ENCODE measurements at places on chromosomes 3 and 15.
A peak's percentile ranks its signal among the peaks of the same experiment; 100 is the strongest.

- no peak for DNase-seq
Measured at GRCh38 chr3:68045976-68046375, 391.6 kb upstream of the SUCLG2 start.

- DNase-seq = peak; percentile 64
Measured at GRCh38 chr15:70875001-70875782, 17.0 kb downstream of the THAP10 start.

- peak; percentile 79 for DNase-seq
Measured at GRCh38 chr3:180594631-180595558, 7.1 kb upstream of the TTC14 start.

DNA sequence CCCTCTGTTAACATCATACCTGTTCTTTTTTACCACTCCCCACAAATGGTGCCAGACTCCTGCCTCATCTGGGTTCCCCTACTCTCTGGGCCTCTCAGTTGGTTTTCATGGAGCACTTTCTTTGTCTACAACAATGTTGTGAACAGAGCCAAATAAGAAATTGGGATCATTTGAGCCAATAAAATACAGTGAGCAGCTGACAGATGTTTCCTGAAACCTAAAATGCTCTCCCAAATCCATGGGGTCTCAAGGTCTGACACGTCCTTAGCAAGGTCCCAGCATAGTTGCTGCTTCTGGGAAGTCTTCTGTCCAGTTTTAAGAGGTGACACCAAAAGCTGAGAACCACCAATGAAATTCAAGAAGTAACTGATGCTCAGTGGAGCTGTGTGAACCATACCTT is 1.7 kb downstream of the NMNAT3 start:
- no peak for DNase-seq

DNA sequence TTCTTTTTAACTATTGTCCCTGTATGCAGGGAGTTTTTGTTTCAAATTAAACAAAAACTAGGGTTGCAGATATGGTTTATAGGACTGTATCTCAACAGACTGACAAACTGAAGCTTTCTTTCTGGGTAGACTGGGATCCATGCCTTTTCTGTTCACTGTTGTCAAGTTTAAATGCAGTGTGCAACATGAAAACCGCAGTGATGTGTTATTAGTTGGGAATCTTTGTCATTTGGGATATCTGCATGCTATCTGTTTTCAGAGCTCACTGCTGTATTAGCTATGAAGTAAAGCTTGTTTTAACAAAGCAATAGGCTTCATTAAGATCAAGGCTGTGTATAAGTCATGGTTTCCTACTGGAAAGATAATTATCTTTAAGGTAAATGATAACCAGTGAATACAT is 21.4 kb upstream of the MCF2L2 start:
- no peak for DNase-seq

- no peak for DNase-seq
Measured at GRCh38 chr3:194688200-194688740, 2.6 kb downstream of the FAM43A start.

- no peak for DNase-seq
Measured at GRCh38 chr15:34606545-34606944, 23.1 kb upstream of the GOLGA8B start.

GRCh38 chr3:71649757-71650156 is 66.2 kb upstream of the FOXP1 start:
- DNase-seq = no peak

- DNase-seq = no peak
Measured at GRCh38 chr15:93283854-93284253, 194.8 kb upstream of the RGMA start.

DNA sequence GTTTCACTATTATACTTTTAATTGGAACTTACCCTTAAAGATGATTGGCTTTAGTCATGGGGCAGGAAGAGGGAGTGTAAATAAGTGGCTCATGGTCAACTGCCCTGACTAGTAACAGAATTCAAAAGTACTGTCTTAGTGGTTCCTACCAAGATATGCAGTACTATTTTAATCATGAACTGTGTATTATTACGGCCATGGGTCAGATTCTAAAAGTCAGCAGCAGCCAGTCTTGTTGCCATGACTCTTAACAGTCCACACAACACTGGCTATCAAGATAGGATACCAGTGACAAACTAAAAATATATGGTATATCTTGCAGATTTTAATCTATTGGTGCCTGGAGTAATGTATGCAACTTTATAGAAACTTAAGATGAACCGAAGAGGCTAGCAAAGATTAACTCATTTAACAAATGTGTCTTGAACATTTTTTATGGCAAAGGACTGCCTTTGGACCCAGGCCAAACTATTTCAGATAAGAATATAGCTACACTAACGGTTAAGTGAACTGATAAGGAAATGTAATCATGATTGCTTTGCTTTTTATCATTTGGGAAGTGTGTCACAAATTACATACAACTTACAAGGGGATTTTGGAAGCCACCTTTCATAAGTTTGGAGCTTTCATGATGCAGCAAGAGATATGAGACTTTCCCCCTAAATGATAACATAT is 163.7 kb downstream of the TCF12 start:
- no peak for DNase-seq

- no peak for DNase-seq
Measured at GRCh38 chr3:186870421-186871201, 28.1 kb downstream of the ADIPOQ start.

- DNase-seq = no peak
Measured at GRCh38 chr15:80607287-80607980, 87.7 kb upstream of the ABHD17C start.

GRCh38 chr3:42023380-42023779 is 61.5 kb upstream of the ULK4 start:
- no peak for DNase-seq
